KG1 (cell line): ENCODE measurements at places on chromosomes 5 and 9.

DNA sequence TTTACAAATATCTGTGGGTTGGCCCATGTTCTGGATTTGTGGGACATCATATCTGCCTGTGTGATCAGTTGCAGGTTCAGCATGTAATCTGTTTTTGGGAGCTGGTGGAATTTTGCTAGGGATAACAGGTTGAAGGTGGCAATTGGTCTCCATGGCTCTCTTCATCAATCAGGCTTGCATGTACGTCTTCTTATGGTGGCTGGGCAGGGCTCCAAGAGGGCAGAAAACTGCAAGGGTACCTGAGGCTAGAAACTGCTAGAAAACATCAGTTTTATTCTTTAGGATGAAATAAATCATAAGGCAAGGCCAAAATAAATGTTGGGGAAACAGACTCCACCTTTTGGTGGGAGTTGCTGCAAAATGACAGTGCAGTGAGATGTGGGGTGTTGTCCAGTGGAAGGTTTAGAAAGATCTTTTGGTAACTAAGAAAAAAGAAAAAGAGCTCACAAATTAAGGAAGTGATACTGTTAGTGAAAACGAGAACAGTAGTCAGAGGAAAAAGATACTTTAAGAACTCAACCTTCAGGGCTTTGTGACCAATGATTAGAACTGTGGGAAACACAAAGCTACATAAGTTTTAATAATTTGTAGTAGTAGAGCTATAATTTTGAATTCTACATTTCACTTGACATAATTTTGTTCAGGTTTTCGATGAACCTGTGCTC is 300.7 kb upstream of the IZUMO3 start:
- no peak for DNase-seq

- DNase-seq: no peak
Measured at GRCh38 chr9:12880406-12881015, 105.7 kb downstream of the LURAP1L start.

- DNase-seq: no peak
Measured at GRCh38 chr5:170182491-170182890, 50.3 kb upstream of the C5orf58 start.

DNA sequence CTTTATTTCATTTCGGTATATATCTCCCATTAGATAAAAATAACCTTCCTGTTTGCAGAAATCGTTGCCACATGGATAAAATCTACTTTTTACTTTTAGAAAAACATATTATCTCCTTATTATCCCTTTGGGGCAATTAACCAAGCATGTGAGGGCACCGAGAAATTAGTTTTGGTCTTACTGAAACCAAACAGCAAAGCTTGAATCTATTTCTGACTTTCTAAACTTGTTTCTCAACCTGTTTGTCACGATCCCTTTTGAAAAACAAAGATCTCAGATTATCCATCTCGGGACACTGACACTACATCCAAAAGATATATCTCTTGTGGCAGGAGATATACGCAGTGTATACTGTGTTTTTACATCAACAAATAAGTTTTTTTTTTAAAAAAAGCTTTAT is 2.3 kb downstream of the TUT7 start:
- DNase-seq: no peak

- DNase-seq: no peak
Measured at GRCh38 chr9:124725068-124725452, 46.1 kb downstream of the NR6A1 start.

GRCh38 chr9:112783551-112783954 is 33.0 kb downstream of the SNX30 start:
- DNase-seq: no peak

GRCh38 chr5:139634028-139634325 is 14.2 kb upstream of the CXXC5 start:
- DNase-seq: no peak

GRCh38 chr5:90554358-90555006 is 4.1 kb upstream of the ADGRV1 start:
- DNase-seq: no peak
